Activated T-cell treated with anti-CD3 and anti-CD28 coated beads, Interleukin-2, amount 50 U/mL, for 1 hour (primary cell): ENCODE measurements at places on chromosomes 13 and 19.

- DNase-seq: no peak
Observed at GRCh38 chr19:2529473-2529918, 53.6 kb downstream of the GADD45B start.

DNA sequence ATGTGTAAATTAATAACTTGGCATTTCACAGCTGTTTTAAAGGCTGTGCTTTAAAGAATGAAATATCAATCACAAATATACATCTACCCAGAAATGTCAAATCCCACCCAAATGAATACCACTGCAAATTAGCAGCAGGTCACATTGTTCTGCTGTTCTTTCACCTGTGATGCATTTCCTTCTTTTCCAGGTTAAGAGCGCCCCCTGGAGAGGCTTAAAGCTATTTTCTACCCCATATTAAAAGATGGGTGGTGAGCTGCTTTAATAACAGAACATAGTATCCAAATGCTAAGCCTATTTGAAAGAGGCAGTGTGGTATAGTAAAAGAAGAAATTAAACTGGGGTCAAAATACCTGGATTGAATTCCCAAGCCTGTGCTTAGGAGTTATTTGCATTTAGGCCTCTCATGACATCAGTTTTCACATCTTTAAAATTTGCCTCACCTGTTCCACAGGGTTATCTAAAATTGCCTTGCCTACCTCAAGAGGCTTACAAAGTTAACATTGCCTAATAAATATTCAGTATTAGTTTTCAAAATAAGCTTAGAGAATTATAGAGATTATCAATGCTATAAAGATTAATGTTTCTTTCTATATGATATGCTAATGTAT is 396.9 kb upstream of the SLITRK5 start:
- DNase-seq: no peak

DNA sequence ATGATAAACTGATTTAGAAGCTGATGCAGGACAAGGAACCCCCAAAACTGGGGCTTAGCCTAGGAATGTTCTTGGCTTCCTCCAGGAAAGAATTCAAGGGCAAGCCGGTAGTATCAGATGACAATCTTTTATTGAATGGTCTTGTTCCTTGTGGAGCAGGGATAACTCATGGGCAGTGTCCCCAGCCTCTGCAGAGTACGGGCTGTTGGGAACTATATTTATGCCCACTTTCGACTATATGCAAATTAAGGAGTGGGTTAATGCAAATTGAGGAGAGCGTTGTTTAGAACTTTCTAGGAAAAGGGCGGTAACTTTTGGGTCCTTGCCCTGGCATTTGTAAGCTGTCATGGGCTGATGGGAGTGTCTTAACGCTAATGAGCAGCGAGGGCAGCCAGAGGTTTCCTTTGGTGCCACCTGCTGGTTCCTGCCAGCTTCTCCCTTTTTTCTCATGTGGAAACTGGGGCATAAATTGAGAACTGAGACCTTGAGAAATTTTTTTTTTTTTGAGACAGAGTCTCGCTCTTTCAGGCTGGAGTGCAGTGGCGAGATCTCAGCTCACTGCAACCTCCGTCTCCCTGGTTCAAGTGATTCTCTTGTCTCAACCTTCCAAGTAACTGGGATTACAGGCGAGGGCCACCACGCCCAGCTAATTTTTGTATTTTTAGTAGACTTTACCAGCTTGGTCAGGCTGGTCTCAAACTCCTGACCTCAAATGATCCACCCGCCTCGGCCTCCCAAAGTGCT is 79.4 kb upstream of the ABCC4 start:
- peak; percentile 61 for DNase-seq

- no peak for DNase-seq
Observed at GRCh38 chr19:14441041-14441938, 8.2 kb downstream of the PKN1 start.

DNA sequence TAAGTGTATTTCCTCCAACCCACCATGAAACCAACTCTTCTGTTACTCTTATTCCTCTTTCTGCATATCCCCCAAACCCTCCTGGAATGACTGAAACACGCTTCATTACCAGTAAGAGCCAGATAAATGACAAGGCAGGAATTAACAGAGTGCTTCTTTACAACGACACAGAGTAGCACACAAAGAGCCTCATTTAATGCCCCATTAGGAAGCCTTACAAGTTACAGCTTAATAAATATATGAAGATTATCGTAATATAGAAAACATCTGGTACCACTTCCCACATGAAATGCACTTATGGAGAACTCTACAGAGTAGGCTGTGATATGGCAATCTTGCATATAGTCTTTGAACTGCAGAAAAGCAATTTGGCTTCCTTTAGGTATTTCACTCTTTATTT is 116.8 kb downstream of the ENOX1 start:
- no peak for DNase-seq

DNA sequence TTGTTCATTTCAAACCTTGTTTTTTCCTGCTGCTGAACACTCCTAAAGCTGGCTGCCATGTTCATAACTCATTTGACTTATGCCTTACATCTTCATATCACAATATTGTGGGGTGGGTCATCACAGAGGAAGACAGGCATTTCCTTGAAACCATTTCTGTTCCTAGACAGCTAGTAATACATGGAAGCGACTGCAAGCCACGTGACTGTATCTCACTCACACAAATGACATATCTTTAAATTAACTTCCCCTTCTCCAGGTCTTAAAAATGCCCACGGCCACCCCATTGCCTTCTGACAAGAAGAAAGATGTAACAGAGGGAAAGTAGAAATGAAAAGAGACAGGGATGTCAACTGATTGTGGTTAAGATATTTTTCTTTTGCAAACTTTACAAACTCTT is 236.8 kb downstream of the LMO7 start:
- DNase-seq: no peak

DNA sequence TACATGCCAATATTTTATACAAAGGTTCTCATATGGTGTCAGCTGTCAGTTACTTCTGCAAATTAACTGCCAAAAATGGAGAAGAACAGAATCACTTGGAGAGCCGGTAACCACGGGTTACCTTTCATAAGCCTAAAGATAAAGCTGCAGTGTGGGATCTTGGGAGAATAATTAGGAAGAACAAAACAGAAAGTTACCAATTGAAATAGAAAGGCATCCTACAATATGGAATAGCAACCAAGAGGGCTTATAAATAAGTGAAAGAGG is 74.2 kb downstream of the TSHZ3 start:
- DNase-seq: no peak

DNA sequence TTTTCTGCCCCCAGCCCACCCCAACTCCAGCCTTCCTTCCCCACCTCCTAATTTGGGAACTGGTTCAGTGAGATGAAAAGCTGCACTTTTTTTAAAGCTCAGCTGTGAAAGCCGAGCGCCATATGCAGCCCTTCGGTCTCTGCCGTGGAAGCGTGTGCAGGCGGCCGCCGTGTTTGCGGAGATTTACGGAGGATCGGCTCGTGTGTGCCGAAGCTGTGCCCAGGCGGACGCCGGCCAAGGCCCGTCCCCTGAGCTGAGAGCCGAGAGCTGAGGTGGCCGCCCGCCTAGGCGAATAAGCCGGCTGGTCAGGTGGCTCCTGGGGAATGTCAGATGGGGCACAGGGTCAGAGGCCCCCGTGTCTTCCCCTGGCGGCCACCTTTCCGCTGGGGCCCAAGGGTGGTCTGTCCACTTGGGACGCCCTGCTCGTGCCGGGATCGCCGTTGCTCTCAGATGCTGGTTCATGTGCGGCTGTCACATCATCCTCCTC is 78.7 kb downstream of the ZNF536 start:
- DNase-seq: no peak
